ENCODE measurements at places on chromosomes 7 and 10.

DNA sequence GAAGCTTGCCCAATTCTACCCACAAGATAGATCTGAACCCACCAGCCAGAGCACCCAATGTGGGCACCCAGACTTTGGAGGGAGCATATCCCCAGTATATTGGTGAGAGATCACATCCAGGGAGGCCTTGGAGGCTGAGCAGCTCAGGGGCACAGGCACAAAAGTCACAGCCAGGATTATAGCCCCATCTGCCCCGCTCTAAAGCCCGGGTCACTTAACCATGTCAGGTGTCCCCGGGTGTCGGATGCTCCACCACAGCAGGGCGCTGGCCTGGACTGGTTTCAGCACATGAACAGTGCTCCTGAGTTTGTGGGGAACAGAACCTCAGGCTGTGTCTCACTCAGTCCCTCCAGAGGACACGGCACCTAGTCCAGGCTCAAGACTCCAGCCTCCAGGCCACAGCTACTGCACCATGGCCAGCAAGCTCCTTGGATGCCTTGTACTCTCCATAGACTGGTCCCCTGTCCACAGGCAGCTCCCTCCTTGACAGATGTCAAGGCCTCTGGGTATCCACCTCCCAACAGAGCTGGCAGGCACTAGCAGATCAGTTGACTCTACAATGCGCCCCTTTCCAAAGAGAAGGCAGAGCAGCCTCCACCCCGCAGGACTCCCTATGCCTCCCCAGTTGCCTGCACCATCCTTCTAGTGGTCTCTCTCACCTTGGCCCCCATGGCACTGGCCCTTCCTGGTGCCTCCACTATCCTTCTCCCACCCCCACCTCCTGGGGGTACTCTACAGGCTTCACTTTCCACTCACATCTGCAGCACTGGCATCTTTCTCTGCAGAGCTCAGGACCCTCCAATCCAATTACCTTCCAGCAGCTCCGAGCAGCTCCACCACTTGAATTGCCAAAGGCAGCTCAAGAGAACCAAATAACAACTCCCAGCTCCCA is 306.0 kb downstream of the GRID1 start:
- DNase-seq: no peak

GRCh38 chr10:4196771-4197390 is 411.9 kb upstream of the KLF6 start:
- no peak for DNase-seq

DNA sequence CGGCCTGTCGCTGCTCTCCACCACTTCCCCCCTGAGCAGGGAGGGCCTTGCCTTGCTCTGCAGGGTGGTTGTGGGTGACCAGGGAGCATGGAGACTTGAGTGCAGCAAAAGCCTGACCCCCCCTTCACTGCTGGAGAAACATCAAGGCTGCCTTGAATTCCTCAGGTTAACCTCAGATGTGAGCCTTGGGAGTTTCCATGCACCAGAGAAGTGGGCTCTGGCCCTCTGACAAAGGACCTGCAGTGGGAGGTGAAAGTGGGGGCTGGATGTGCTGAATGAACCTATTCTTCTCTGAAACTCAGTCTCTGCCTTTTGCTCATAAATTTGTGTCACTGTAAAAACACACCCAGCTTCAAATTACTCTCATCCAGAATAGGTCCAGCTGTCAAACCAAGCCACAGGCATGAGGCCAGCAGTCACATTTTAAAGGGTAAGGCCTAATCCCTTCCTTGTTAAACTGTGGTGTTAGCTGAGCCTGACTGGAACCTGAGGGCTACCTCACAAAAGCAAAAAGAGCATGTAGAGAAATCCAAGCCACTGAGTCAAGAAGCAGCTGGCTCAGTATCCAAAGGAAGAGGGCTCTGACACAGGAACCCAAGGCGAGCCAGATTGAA is 356.8 kb downstream of the CCSER2 start:
- no peak for DNase-seq

GRCh38 chr7:106772655-106773108 is 92.4 kb upstream of the PIK3CG start:
- no peak for DNase-seq

GRCh38 chr10:62741996-62742395 is 62.5 kb upstream of the ADO start:
- no peak for DNase-seq

DNA sequence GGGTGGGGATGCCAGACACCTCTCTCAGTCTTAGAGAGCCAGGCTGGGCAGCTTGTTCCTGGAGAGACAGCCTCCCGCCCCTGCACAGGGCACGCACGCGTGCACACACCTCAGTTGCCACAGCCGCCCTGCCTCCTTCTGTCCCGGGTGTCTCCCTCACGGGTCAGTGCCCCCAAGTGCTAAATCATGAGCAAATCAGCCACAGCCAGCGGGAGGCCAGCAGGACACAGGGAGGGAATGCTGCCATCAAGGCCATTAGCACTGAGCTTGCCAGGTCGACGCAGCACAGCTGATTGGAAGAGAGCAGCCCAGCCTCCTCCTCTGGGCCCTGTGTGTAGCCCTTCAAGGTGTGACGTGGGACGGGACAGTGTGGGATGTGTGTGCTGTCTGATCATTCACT is 130.4 kb downstream of the CDH23 start:
- DNase-seq: no peak

DNA sequence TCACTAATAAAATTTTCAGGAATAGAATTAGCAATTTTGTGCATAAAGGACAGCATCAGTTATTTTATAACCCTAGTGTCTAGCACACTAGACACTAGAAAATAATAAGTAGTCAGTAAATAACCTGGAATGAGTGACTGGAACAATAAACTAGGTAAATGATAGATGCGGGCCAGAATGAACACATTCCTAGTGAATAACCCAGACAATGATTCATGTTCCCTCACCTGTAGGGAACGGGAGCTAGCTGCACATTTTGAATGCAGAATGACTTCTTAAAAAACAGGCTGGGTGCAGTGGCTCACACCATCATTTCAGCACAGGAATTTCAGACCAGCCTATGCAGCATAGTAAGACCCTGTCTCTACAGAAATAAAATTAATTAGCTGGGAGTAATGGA is 3.2 kb upstream of the ATOH7 start:
- DNase-seq: no peak

DNA sequence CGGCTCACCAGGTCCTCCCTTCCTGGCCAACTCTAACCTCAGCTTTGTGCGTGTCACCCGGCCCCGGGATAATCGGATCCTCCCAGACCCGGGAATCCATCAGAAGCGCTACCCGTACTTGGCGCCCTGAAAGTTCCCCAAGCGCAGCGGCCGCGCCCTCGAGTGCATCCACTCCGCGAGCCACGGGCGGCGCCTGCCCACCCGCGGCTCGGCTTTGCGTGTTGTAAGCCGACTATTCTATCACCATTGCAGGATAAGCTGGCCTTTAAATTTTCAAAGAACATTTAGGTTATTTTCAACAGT is 35.7 kb upstream of the EBLN1 start:
- DNase-seq: no peak

GRCh38 chr10:77368006-77368405 is 269.6 kb downstream of the KCNMA1 start:
- no peak for DNase-seq

DNA sequence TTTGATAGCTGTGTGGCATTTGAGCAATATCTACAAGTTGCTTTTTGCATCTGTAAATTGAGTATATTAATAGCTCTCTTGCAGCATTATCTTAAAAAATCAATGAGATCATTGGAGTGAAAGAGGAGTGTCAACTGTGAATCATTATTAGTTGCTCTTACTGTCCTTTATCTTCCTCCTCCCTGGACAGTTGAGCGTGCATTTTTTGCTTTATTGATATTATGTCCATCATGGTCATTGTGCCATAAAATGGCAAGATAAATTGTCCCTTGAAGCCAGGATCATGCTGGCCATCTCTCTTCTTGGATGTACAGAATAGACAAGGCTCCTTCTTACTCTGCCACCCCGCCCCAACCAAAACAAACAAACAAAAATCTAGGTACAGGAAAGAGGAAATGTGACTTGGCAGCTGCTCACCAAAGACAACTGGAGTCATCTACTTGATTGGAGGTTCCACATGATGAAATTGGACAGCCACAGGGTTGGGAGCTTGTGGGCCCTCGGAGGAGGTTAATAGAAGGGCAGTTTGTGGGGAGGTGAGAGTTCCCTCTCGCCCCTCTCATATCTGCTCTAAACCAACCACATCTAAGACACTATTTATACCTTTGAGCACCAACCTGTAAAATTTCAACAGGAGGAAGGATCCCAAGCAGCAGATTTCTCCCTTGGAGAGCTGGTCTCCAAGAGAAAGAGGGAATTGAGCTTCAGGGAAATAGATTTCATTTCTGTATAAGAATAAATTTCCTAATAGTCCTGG is 252.7 kb downstream of the SKIDA1 start:
- no peak for DNase-seq

- DNase-seq: peak; percentile 72
Measured at GRCh38 chr10:63819753-63820329, 298.6 kb downstream of the REEP3 start.

DNA sequence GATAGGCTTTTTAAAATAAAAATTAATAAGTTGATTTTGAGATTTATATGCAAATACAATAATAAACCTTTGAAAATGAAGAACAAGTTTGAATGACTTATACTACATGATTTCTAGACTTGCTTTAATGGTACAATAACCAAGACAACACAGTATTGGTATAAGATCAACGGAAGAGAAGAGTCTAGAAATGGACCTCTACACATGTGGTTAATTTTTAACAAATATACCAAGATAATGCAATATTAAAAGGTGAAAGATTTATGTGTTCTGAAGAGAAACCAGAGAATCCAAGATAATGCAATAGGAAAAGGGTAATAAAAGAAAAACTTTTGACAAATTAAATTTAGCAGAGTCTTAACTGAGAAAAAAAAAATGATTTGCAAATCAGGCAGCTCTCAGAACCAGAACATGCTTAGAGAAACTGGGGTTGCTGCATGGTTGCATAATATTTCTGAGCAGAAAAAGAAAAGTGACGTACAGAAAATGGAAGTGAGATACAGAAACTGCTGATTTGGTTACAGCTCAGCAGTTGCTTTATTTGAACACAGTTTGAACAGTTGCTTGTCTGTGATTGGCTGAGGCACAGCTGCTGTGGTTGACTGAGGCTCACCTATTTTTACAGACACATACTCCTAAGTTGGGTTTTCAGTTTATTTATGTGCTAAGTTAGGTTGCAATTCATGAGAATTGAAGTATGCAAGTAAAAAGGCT is 365.9 kb downstream of the CRPPA start:
- DNase-seq: no peak

Data from brain (organoid and tissue), 16 donors.